Gastrocnemius medialis (tissue), 4 donors: ENCODE measurements at places on chromosomes 13 and 19. TPM values are rescaled to one million over a fixed set of nuclear protein-coding genes. Genes with fewer than 3 reads are reported as not detected.

GRCh38 chr13:110399801-110400200, 92.7 kb downstream of the COL4A2 start:
- peaks cover 7% of the 10 kb centered on the region for H3K4me1 ChIP-seq
- H3K27me3 ChIP-seq: no peaks in the 10 kb centered on the region
- no peak for DNase-seq
- H3K36me3 ChIP-seq: no peaks in the 10 kb centered on the region

GRCh38 chr13:77002590-77003190, 10.8 kb downstream of the CLN5 start:
- peak overlapping the region; percentile 21 for H3K27ac ChIP-seq
- peaks cover 26% of the 10 kb centered on the region for H3K36me3 ChIP-seq
- peaks cover 21% of the 10 kb centered on the region for H3K4me1 ChIP-seq

DNA sequence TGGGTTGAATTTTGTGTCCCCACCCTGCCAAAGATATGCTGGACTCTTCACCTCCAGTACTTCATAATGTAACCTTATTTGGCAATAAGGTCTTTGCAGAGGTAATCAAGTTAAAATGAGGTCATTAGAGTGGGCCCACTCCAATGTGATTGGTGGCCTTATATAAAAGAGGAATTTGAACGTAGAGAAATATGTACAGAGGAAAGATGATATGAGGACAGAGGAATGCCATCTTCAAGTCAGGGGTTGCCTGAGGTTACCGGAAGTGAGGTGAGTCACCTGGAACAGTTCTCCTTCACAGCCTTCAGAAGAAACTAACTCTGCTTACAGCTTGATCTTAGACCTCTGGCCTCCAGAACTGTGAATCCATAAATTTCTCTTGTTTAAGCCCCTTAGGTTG, 69.9 kb downstream of the GPC5 start:
- no peaks in the 10 kb centered on the region for H3K27me3 ChIP-seq
- no peak overlapping the region for H3K27ac ChIP-seq
- H3K4me1 ChIP-seq: no peaks in the 10 kb centered on the region
- H3K36me3 ChIP-seq: no peaks in the 10 kb centered on the region

GRCh38 chr19:5993648-5994358, 15.9 kb upstream of the RANBP3 start:
- no peak overlapping the region for H3K27ac ChIP-seq
- H3K4me3 ChIP-seq: peak overlapping the region; percentile 22
- no peaks in the 10 kb centered on the region for H3K27me3 ChIP-seq

DNA sequence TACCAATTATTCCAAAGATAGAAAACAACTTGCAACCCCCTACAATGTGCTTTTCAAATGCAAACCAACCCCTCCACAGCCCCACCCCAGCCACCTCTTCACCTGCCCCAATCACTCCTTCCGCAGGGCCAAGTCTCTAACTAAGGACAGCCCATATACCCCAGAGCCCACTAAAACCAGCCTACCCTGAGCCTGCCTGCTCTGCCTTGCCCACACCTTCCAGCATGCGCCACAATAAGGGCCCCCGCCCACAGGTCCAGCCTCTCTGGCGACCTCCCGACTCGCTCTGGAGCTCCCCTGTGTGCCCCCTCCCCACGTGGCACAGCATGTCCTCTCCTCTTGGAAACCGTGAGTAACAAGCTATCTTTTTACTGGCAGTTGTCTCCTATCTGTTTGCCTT, 42.8 kb upstream of the MEDAG start:
- H3K27ac ChIP-seq: no peak overlapping the region
- peaks cover 23% of the 10 kb centered on the region for H3K4me1 ChIP-seq
- no peaks in the 10 kb centered on the region for H3K36me3 ChIP-seq
- no peak for DNase-seq

- H3K4me1 ChIP-seq: no peaks in the 10 kb centered on the region
- H3K36me3 ChIP-seq: no peaks in the 10 kb centered on the region
- no peak within 1 kb of the TSS for H3K4me3 ChIP-seq
These were observed at the start of gene SLITRK1 for GRCh38 chr13:83881917-83882605. Gene SLITRK1 (minus strand): TSS chr13:83882474. CDS start chr13:83881507, 967 bp downstream.

GRCh38 chr13:71643448-71643860, 223.6 kb downstream of the DACH1 start:
- H3K4me3 ChIP-seq: no peak overlapping the region
- no peak for DNase-seq
- H3K27me3 ChIP-seq: no peaks in the 10 kb centered on the region
- no peaks in the 10 kb centered on the region for H3K36me3 ChIP-seq

ZNF682 gene
- total RNA-seq: not detected

PRRG2 gene
- total RNA-seq: not detected

DZIP1 gene
- 5.6 TPM for total RNA-seq
